Spleen (tissue), 13 donors: ENCODE measurements at places on chromosomes 5 and 9. TPM values are rescaled to one million over a fixed set of nuclear protein-coding genes. Genes with fewer than 3 reads are reported as not detected.
A peak's percentile ranks its signal among the peaks of the same experiment; 100 is the strongest.

DNA sequence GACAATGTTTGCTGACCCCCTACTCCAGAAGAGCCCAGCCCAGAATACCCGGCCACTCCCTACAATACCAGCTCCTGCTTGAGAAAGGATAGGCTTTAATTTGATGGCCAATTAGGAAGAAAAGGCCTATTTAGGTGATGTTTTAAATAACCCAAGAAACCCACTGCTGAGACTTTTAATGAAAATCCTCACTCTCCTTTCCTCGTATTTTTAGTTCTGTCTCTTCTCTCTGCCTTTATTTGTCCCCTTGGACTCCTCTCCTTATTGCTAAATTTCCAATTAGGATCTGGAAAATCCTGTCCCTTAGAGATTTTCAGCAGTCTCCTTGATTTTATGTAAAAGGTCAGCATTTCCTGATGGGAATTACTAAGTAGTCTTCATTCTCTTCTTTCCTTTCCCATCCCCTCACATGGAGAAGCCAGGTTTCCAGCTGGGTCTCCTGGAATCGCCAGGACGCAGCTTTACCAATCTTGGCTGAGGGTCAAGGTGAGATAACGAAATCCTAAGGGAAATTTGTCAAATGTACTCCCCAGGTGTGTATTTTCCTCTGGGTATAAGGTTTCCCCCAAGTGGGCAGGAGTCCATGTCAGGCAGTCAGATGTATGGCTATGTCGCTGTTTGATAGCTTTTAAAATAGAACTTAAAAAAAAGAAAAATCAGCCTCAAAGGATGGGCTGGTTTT lies 11.7 kb downstream of the STC2 start:
- DNase-seq, result no peak

- no peak for DNase-seq
These were observed 153.8 kb downstream of the OXCT1 start for GRCh38 chr5:41716382-41716781.

DNA sequence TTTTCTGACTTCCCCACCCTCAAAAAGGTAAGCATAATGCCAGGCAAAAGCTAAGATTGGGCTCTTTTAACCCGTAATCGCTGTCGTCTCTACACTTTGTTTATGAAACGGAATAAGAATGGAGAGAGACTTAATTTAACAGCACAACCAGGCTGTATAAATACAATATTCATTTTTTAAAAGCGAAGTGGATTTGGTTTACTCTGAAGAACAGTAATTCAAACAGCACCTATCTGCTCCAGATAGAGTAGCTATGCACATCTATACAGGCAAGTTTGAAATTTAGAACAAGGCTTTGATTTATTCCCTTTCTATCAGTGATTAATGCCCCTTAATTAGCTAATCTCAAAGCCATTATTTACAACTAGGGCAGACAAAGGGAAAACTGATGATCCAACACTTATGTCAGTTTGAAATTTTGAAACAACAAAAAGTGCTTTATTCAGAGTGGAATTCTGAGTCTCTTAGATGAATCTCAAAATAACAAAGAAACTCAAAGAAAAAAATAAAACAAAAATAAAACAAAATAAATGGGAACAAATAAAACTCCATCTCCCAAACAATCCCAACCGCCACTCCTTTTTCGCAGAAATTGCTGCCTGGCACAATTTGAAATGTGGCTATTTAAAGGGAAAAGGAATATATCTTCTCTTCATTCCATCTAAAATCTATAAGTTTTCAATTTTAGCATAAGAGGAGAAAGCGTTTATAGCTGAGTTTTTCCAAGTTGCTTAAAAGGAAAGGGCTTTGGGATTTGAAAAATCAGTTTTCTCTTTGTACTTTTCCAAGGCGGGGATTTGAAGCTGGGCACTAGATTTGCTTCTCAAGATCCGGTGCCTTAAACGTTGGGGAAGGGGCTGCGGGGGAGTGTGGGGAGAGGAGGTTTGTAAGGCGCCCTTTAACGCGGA lies 298.6 kb downstream of the PARP8 start:
- DNase-seq, result no peak

DNA sequence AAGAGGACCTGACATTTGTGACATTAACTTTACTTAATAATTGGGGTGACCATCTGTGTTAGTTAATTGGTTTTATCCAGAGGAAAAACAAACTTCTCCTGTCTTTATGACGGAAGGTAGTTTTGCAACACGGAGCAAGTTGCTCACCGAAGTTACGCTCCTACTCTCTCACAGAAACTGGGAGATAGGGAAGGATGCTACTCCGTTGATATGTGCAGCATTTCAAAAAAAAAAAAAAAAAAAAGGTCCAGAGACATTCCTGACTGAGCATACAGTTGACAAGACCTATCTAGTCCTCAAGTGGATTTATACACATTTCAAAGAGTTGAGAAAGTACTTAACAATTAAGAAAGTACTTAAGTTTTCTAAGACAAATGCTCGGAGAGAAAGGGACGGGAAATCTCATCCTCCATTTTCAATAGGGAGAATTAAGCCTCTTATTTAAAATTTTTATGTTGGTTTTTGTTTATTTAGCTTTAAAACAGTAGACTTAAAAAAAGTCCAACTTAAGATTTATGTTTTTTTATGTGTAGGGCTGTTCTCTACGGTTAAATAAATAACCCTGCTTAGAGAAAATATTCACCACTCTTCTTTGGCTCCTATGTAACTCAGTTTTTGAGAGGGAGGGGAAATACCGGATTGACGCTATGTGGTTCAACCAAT lies 455 bp upstream of the FER start:
- no peak for DNase-seq

DNA sequence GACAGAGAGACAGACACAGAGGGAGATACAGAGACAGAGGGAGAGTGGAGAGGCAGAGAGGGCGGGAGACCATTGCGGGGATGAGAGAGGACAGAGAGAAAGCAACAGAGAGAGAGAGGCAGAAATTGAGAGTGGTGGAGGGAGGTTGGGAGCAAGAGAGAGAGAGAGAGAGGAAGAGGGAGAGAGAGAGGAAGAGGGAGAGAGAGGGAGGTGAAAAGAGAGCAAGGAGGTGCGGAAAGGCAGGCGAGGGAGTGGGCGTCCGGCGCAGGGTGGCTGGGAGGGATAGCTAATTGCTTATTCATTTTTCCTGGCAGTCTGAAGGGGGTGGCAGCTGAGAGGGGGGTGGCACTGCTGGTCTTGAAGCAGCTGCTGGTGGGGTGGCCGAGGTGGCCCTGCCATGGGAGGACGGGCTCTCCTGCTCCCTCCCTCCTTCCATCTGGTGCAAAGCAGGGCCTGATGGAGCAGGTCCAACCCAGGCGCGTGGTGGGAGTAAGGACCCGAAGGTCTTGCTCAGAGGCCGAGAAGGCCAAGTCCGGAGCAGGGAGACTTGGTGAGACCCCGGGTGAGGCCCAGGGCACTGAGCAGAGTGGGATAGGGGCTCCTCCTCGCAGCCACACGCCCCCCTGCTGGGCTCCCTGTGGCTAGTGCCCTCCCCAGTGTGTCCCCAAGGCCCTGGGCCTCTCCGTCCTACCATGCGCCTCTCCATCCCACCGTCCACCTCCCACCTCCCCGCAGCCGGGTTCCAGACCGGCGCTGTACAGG lies 25.3 kb upstream of the RNU6ATAC start:
- DNase-seq, result peak; percentile 71

GRCh38 chr9:129999141-129999510 lies 43.9 kb downstream of the FNBP1 start:
- no peak for DNase-seq

DNA sequence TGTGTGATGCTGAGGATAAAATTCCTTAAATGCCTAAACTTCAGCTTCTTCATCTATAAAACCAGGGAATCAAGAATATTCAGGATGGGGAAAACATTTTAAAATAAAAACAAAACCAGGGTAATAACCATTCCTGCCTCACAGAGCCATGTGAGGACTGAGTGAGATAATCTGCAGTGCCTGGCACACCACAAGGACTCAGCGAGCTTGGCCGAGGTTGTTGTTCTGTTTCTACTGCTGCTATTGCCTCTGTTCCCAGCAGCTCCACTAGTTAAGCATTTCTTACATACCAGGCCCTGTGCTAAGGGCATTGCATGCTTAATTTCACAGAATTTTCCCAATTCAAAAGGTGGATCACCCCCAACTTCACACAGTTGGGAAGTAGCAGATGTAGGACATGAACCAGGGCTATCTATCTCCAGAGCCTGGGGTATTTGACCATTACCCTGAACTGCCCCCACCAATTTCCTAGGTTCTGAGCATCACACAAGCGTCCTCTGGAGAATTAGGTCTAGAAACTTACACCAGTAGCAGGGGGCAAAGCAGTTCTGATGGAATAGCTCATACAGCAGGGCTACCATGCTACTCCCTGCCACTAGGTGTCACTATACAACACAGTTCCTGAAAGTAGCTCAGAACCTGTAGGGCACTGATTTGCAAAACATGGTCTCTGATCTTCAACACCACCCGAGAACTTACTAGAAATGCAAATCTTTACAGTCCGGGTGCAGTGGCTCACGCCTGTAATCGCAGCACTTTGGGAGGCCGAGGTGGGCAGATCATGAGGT lies 74.3 kb downstream of the LRSAM1 start:
- no peak for DNase-seq

GRCh38 chr5:31377274-31377946 lies 154.5 kb downstream of the DROSHA start:
- DNase-seq, result no peak

DNA sequence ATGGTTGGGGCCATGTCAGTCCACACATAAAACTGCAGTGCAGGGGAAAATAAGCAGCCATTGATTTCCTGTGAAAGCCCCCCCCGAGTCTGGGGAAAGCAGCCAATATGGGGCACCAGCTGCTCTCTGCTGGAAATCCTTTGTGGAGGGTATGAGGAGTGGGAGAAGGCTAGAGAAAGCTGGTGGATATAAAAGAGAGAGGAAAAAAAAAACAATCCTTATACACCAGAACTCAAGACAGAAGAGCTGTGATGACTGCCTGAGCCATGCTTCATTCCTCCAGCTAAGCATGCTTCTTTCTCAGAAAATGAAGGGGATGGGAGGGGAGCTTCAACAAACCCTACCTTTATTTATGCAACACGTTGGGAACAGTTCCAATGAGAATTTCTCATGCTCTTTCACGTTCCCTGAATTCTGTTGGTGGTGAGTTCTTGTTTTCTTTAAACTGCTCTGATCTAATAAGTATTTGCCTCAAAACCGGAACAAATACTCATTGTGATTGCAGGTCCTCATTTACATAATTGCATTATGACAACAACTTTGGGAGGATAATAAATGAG lies 688.0 kb upstream of the SEMA6A start:
- no peak for DNase-seq

DNA sequence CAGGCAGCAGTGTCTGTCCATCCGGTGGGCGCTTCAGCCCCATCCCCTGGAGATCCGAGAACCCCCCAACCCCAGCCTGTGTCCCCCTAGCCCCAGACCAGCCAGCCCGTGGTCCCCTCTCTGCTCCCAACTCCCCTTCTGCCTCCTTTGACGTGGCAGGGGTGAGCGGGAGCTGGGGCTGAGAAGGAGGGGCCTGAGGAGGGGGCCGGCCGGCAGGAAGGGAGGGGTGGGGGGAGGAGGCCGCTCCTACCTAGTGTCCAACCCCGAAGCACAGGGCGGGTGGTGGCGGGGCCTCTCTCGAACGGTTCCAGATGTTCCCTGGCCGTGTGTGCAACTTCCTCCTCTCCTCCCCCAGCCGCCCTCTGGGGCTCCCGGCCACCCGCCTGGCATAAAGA lies 31.0 kb downstream of the GOLGA2 start:
- DNase-seq, result peak; percentile 86

DNA sequence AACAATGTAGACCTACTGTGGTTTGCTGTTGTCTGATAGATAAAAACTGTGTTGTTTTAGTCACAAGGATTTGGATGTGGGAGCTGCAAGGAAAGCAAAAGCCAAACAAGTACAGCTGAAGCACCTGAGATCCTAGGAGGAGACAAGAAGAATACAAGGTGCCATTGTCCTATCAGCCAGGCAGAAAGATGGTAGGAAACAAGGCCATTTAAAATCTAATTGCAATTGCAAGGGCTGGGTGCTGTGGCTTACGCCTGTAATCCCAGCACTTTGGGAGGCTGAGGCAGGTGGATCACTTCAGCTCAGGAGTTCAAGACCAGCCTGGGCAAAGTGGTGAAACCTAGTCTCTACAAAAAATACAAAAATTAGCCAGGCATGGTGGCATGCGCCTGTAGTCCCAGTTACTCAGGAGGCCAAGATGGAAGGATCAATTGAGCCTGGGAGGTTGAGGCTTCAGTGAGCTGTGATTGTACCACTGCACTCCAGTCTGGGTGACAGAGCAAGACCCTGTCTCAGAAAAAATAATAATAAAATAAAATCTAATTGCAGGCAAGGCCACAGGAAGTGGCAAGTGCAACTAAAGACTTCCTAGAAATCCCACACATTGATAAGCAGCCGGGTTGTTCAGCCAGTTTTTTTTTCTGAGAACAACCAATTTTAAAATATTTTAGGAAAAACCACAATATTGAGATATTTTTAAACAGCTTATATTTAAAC lies 22.6 kb downstream of the DOCK8 start:
- no peak for DNase-seq

The WNK2 gene
- 20.0 TPM for total RNA-seq

The ADGRD2 gene
- total RNA-seq, result 0.18 TPM

The CDHR2 gene
- total RNA-seq, result not detected

The OR13J1 gene
- total RNA-seq, result not detected

The CLINT1 gene
- total RNA-seq, result 54.7 TPM

The SLC34A1 gene
- 0.13 TPM for total RNA-seq

The GPR151 gene
- total RNA-seq, result not detected

The DMRT3 gene
- not detected for total RNA-seq
